Colonic mucosa (tissue), 4 donors: ENCODE measurements at places on chromosomes 6 and 20. TPM values are rescaled to one million over a fixed set of nuclear protein-coding genes. Genes with fewer than 3 reads are reported as not detected.

DNA sequence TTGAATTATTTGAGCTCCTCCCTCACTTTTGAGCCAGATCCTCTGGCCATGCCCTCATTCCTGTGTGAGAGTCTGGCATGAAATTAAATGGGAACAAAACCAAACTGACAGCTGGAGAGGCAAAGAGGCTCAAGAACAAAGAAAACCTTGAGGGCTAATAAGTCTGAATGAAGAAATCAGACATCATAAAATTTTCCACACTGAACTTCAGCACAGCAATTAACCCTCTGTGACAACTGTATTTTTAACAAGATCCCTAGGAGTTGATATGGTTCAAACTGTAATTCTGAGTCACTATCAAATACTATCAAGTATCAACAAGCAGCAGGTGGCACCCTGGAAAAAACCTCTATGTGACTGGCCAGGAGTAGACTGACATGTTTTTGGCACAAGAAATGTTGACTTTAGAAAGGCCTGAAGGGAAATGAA is 109.4 kb upstream of the EMILIN3 start:
- DNase-seq, result peak; percentile 49

DNA sequence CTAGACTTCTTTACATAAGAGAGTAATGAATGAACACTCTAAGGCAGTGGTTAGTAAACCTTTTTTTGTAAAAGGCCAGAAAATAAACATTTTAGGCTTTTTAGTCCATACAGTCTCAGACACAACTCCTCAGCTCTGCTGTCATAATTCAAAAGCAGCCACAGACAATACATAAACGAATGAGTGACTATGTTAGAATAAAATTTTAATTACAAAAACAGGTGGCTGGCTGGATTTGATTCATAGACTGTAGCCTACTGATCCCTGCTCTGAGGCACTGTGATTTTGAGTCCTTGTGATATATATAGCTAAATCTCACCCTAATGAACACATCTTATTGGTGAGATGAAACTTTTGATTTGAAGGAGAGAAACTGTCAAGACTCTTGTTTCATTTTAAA is 155.1 kb downstream of the AIG1 start:
- DNase-seq, result no peak

DNA sequence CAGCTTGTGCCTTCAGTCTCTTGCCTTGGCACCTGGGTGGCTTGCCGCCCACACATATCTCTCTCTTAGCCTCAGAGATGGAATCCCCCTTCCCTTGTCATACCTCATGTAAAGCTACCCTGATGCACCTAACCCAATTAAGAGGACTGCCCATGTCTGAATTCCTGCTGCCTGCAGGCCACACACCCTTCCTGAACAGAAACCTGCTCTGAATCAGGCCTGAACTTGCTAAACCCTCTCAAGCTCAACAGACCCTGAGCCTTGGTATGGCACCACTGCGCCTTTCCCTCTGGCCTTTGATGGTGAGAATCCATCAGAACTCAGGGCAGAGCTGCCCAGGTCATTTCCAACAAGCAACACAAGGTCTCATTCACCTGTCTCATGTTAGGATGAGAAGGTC is 5.2 kb downstream of the RAET1G start:
- DNase-seq, result no peak

DNA sequence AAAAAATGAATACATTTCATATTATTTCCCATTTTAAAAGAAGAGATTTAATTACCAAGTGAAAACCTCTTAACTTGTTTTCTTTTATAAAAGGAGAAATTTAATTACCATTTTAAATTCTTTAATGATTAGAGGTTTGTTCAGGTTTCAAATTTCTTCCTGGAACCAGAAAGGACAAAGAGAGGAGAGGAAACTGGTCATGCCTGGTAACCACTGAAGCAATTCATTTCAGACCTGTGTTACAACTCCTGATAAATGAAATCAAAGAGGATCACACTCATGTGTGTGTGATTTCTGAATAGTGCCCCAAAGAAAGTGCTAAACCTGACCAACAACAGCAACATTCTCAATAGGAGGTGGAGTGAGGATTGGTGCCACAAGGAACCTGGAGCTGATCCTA is 12.6 kb upstream of the SLPI start:
- DNase-seq, result no peak

GRCh38 chr6:154606457-154606856 is 96.0 kb upstream of the CNKSR3 start:
- DNase-seq, result no peak

GRCh38 chr6:132604635-132605152 is 15.2 kb upstream of the TAAR5 start:
- DNase-seq, result no peak

GRCh38 chr20:62723351-62723750 is 14.7 kb downstream of the NTSR1 start:
- DNase-seq, result no peak

DNA sequence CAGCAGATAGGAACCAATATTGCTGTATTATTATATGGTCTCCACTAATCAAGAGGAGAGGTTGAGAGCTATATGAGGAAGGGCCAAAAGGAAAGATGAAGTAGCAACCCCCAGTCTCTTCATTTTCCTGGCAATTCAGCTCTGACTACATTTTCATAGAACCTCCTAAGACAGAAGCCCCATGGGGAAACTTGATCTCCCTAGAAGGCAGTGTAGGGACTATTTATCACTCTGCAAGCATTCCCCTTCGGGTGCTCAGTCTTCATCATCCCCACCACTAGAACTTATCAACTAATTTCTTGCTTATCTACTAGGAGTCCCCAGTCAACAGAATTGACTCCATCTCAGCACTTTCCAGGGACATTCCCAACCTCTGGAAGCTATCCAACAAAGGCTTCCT is 25.5 kb upstream of the ITCH start:
- no peak for DNase-seq

Gene BPI
- total RNA-seq, result not detected

Gene ANKEF1
- 4.8 TPM for total RNA-seq

DNA sequence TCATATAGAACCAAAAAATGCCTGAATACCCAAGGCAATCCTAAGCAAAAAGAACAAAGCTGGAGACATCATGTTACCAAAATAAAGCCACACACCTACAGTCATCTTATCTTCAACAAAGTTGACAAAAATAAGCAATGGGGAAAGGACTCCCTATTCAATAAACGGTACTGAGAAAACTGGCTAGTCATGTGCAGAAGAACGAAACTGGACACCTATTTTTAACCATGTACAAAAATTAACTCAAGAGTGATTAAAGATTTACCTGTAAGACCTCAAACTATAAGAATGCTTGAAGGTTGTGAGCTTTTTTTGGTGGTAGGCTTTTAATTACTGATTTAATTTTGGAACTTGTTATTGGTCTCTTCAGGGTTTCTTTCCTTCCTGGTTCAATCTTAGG is 236.0 kb upstream of the DEFB112 start:
- DNase-seq, result no peak

- no peak for DNase-seq
Measured at GRCh38 chr6:138162955-138163575, 1.3 kb downstream of the ARFGEF3 start.

Gene COL9A3
- 3.6 TPM for total RNA-seq

GRCh38 chr20:49888212-49889000 is 26.9 kb downstream of the SPATA2 start:
- DNase-seq, result peak; percentile 59

Gene HLA-C
- total RNA-seq, result 576 TPM

Gene PBX2
- total RNA-seq, result 47.5 TPM

DNA sequence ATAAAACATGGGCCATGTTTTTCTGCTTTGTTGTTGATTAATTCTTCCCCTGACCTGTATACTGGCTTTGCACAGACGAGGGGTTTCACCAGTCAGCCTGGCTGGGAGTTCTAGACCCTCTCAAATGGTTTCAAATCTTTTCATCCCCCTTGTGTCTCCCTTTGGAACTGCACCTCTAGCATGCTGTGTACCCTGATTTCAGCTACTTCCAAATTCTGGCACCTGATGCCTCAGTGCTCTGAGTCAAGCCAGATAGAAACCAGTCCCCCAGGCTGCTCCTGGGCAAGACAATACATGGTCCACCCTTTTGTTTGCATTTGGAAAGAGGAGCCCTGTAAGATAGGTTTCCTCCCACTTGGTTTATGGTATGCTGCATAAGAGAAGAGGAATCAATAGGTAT is 290.2 kb downstream of the BTBD3 start:
- peak; percentile 36 for DNase-seq

- DNase-seq, result no peak
Measured at GRCh38 chr6:139380611-139381010, 6.2 kb upstream of the CITED2 start.

DNA sequence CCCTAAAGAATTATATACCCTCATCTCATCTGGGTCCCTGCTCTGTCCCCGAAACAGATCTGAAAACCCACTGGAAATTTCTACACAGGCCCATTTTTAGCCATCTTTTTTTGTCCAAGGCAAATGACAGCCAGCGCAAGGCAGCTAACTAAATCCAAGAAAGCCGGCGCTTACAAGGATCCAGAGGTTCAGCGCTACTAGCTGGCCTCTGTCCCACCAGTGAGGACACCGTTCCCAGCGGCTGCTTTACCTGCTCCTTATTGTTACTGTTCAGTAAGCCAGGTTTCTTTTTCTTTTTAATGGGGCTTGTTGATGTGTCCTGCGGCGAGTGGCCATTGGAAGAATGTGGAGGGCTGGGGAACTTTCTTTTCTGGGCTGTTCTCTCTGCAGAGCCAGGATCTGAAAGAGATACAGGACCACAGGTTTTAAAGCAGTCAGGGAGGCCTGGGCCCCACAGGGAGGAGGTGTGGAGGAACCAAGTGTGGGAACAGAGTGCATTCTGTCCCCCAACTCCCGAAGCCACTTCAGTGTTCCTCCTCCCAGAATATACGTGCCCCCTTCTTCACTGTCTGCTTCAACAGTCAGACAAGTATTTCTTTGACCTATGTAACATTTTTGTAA is 46.6 kb downstream of the ZMYND8 start:
- DNase-seq, result no peak

Gene GPX5
- total RNA-seq, result not detected

Gene ENPP1
- 5.9 TPM for total RNA-seq

GRCh38 chr20:1872459-1873097 is 22.6 kb upstream of the SIRPA start:
- DNase-seq, result no peak
